ENCODE measurements at places on chromosomes 1 and 21.
A peak's percentile ranks its signal among the peaks of the same experiment; 100 is the strongest.

GRCh38 chr1:94953746-94954145, 26.8 kb upstream of the CNN3 start:
- no peak for DNase-seq

GRCh38 chr1:17669305-17669704, 85.8 kb upstream of the ACTL8 start:
- no peak for DNase-seq

DNA sequence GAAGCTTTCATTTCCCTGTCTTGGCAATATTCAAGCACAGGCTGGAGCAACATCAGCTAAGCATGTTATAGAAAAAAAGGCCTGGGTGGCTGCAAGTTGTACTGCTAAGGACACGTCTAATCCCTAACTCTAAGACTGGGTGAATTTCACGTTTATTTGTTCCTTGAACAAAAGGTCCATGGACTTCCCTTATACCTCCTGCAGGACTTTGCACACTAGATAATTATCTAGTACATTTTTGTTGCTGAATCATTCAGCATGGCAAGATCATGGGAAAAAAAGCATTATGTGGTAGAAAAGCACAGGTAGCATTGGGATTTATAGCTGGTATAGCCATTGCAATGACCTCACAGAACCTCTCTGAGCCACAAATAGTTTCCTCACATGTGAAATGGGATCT, 130.7 kb upstream of the DMRTA2 start:
- no peak for DNase-seq

DNA sequence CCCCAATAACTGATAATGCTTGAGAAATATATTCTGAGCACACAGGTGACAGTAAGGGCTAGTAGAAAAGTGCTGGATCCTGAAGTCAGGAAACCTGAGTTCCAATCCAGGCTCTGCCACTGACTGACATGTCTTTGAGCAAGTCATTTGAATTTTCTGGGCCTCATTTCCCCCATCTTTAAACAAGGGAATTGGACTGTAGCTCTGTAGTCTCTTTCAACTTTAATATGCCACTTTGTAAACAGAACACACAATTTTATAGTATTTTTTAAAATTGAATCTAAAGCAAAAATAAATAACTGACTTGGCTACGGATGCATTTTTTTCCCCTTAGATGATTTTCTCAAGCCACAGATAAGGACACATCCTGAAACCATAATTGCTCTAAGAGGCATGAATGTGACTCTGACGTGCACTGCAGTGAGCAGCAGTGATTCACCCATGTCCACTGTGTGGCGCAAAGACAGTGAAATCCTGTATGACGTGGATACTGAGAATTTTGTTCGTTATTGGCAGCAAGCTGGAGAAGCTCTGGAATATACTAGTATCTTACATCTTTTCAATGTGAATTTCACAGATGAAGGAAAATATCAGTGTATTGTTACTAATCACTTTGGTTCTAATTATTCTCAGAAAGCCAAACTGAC, 37.0 kb downstream of the LRIG2 start:
- no peak for DNase-seq

DNA sequence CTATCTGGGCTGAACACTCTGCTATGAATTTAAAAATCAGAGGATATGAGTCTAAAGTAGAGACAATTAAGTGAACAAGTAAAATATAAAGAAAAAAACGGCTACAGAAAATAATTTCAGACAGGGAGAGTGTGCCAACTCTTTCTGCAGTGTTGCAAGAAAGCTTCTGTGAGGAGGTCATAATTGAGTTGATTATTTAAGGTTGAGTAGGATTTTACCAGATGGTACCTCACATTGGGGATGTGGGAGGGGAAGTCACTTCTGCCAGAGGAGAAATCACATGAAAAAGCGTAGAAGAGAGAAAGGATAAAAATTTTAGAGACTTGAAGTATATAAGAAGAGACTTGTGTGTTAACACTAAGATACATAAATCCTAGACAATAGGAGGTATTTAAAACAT, 238.0 kb upstream of the NCAM2 start:
- no peak for DNase-seq

- DNase-seq = no peak
Measured at GRCh38 chr1:34884961-34885360, 25.4 kb upstream of the SMIM12 start.

DNA sequence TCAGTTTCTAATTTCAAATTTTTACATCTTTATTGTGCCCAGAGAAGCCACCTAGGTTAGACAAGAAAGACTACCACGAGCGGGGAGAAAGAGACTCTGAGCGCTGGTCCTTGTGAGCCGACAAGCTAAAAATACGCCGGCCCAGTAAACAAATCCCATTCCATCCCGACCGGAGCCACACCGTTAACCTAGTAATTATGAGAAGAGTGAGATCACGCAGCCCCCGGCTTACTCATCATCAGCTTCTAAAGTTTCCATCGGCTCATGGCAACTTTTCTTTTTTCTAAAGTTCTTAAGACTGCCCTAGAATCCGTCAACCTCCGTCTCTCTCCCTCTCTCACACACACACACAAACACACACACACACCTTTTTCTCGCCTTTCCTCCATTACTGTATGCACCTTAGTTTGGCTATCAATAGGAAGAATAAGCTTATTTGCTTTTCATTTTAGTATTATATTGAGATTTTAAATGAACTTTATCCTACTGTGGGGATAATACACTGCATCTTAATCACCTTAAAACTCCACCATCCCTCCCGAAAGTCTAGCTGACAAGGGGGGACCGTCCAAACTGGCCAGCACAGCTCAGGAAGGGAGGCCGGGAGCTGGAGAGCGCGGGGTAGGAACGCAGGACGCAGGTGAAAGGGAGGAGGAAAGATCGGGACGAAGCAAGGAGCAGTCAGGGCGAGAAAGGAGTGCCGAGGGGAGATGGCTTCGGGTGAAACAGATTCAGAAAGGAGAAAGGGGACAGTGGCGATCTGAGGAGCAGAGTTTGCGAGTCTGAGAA, 728 bp downstream of the OTUD7B start:
- DNase-seq = peak; percentile 10

GRCh38 chr1:21936366-21937031, 611 bp downstream of the HSPG2 start:
- no peak for DNase-seq

DNA sequence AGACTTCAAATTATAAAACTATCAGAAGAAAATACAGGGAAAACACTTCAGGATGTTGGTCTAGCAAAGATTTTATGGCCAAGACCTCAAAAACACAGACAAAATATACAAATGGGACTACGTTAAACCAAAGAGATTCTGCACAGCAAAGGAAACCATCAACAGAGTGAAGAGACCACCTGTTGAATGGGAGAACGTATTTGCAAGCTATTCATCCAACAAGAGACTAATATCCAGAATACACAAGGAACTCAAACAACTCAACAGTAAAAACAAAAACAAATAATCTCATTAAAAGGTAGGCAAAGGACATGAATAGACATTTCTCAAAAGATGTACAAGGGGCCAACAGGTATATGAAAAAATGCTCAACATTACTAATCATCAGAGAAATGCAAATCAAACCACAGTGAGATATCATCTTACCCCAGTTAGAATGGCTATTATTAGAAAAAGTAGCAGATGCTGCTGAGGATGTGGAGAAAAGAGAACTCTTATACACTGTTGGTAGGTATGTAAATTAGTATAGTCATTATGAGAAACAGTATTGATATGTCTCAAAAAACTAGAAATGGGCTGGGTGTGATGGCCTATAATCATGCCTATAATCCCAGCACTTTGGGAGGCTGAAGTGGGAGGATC, 112.6 kb downstream of the LRIG2 start:
- DNase-seq = no peak

GRCh38 chr1:7868070-7868780, 15.4 kb upstream of the UTS2 start:
- DNase-seq = no peak

GRCh38 chr1:27588256-27589232, 15.4 kb downstream of the AHDC1 start:
- no peak for DNase-seq

DNA sequence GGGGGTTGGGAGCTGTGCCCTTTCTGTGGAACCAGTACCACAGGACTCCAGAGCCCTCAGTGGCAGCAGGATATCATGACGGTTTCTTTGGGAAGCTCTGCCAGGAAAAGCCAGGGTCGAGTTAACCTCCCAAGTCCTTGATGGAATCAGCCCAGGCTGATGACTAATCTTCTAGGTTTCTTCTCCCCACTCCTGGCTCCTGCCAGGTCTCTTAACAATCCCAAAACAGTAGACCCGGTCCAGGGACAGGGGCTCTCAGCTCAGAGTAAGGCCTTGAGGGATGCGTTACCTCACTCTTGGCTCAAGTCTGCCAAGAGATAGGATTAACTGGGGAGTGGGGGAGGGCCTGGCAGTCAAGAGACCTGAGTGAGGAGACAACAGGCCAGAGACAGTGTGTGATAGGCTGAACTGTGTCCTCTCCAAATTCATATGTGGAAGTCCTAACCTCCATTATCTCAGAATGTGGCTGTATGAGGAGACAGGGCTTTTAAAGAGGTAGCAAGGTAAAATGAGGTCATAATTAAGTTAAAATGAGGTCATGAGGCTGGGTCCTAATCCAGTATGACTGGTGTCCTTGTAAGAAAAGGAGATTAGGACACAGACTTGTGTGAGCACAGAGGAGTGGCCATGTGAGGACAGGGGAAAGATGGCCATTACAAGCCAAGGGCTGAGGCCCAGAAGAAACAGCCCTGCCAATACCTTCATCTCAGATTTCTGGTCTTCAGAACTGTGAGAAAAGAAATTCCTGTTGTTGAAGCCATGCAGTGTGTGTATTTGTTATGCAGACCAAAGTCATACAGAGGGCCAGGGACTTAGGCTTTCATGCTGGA, 95.0 kb downstream of the BEND5 start:
- DNase-seq = no peak

DNA sequence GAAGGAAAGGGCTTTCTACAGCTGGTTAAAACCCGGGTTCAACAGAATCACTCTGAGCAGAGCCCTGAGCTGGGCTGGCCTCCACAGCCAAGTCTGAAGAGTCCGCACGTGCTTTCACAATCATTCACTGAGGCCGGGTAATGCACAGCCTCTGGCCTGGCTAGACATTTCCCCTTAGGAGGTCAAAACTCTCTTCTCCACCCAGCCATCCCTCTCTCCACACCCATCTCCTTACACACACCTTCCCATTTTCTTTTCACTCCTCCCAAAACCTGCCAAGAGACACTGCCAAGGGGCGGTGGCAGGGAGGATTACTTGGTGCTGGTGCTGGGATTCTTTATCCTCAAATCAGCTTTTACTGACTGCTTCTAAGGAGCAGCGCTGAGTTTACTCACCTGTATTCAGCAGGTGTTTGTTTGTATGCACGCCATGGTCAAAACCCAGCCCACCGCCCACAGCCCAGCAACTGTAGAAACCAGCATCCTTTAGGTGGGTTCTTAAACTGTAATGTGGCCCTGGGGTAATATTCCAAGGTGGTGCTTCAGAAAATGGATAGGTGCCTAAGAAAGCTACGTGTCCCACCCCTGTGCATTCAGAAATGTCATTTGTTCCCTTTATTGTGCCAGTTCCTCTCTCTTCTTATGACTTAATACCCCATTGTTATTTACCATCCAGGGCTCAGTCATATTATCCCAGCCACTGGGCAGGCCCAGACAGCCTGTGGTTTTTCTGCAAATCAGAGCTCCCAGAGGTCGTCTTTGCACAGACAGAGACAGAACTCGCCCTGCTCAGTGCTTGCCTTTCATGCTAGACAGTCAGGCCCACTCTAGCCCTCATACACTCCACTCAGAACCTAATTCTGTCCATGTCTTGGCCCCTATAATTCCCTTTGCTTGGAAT, 80.2 kb downstream of the ADSS2 start:
- no peak for DNase-seq

GRCh38 chr1:1921459-1921862, 2.4 kb upstream of the TMEM52 start:
- DNase-seq = no peak

GRCh38 chr1:224333309-224333926, 3.4 kb upstream of the NVL start:
- DNase-seq = no peak

DNA sequence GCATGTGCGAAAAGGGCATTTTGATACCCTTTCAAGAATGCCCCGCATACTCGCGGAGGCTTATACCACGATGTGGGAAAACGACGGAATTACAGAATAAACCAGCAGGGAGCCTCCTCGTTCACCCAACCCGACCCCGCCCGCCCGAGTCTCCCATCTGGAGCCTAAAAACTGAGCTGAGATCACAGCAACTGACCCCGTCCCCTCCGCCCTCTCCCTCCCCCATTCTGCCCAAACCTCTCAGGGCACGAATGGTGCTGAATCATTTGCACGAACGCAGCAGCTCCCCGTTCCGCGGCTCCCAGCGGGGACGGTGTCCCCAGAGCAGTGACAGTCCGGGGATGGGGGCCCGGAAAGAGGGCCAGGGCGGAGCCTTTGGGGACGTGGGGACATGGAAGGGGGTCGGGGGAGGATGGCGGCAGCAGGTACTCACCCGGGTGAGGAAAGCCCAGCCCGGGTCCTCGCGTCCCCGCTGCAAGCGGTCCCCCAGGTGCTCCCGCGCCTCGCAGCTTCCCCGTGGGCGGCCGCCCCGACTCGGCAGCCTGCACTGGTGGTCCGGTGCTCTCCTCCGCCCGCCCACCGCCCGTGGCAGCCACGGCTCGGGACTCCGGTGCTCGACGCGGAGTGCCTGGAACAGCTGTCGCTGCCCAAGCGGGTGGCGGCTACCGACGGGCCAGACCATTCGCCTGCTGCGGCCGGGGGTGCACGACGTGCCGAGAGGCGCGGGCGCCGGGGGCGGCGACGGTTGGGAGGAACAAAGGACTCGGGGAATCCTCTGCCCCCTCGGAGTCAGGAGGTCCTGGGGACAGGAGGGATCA, at the start of gene TTLL7:
Gene TTLL7 (minus strand): TSS at position 635 of the 818 bp plus-strand sequence. CDS start 46,921 bp downstream, outside the sequence.
- DNase-seq = peak; percentile 23

- DNase-seq = no peak
Measured at GRCh38 chr1:160007577-160008200, 24.1 kb downstream of the PIGM start.

DNA sequence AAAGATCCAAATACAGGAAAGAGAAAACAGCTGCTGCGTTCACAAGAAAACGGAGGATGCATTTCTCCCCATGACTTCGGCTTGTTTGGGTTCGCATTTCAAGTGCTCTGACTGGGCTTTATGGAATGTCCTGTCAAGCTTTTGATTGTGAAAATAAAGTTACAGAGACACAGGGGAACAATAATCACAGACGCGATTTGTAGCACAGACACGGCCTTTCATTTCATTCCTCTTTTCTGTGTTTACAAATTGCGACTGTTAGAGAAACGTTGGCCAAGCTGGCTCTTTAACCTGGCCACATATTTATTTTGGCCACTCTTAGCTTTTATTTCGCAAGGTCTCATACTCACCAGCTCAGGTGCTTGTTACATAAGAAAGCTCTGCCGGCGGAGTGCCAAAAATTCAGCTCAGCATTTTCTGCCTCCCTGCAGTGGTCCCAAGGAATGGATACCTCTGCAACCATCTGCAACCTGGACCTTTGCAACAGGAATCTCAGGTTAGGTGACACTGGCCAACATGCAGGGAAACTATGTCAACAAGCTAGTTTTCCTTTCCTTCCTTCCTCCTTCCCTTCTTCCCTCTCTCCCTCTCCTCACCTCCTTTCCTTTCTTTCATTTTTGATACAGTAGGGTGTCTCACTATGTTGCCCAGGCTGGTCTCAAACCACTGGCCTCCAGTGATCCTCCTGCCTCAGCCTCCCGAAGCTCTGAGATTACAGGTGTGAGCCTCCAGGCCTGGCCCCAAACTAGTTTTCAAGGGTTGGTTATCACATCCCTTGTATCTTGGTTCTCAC, 58.2 kb upstream of the SLC45A1 start:
- no peak for DNase-seq
